H1 (cell line): ENCODE measurements at places on chromosomes 3 and 15. TPM values are rescaled to one million over a fixed set of nuclear protein-coding genes. Genes with fewer than 3 reads are reported as not detected.

DNA sequence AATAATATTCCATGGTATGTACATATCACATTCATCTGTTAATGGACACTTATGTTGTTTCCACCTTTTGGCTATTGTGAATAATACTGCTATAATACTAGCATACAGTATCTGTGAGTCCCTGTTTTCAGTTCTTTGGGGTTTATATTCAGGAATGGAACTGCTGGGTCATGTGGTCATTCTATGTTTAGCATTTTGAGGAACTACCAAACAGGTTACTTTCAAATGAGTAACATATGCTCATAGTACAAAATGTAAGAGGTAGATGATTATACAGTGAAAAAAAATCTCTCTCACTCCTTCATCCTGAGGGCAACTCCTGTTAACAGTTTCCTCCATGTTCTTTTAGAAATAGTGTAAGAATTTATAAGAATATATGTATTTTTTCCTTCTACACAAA is 162.2 kb downstream of the PLD1 start:
- no peak overlapping the region for H3K4me3 ChIP-seq
- no peaks in the 10 kb centered on the region for H3K27me3 ChIP-seq
- H3K4me1 ChIP-seq: no peaks in the 10 kb centered on the region
- no peak for DNase-seq
- no peaks in the 10 kb centered on the region for H3K36me3 ChIP-seq
- no peak overlapping the region for H3K27ac ChIP-seq

GRCh38 chr3:104604326-104605010 is 762.2 kb upstream of the ALCAM start:
- no peak overlapping the region for H3K27ac ChIP-seq
- no peak for DNase-seq
- no peaks in the 10 kb centered on the region for H3K4me1 ChIP-seq
- no peak overlapping the region for H3K4me3 ChIP-seq

DNA sequence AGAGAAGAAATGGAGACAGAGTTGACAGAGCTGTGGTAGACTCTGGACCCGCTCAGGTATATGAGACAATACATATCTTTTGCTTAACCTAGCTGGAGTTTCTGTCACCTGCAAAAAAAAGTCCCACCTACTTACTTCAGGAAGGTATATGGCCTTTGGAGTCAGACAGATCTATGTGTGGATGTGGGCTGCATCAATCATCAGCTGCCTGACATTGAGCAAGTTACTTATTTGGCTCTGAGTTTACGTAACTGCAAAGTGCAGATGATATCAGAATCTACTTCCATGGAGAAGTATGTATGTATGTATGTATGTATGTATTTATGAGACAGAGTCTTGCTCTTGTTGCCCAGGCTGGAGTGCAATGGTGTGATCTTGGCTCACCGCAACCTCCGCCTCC is 124.3 kb downstream of the MYLK start:
- no peak overlapping the region for H3K27ac ChIP-seq
- no peaks in the 10 kb centered on the region for H3K27me3 ChIP-seq
- no peaks in the 10 kb centered on the region for H3K4me1 ChIP-seq

Gene SST
- total RNA-seq: 1.3 TPM in 1 of 2 replicates, not detected in the other

DNA sequence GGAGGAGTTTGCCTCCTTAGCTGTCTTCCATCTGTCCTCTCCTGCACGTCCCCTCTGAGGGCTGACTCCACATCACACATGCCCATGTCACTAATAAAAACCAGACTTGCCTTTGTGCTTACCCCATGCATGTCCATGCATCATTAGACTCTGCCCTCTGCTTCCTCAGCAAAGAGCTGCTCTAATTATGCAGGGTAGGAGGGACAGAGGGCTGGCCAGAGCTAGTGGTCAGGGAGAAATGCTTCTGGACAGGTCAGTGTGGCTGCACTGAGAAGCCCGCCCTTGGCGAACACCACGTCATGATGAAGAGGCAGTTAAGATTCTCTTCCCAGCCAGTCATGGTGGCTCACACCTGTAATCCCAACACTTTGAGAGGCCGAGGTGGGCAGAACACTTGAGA is 8.9 kb downstream of the CA12 start:
- H3K27ac ChIP-seq: no peak overlapping the region
- H3K36me3 ChIP-seq: no peaks in the 10 kb centered on the region
- DNase-seq: no peak

DNA sequence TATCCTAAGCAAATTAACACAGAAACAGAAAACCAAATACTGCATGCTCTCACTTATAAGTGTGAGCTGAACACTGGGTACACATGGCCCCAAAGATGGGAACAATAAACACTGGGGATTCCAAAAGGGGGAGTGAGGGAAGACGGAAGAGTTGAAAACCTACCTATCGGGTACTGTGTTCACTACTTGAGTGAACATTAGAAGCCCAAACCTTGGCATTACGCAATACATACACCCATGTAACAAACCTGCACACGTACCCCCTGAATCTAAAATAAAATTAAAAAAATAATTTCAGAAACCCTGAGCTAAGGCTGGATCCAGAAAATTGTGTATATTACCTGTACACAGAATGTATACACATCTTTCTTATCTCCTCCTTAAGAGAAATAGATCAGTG is 42.8 kb upstream of the C3orf70 start:
- DNase-seq: no peak
- no peak overlapping the region for H3K27ac ChIP-seq
- H3K4me1 ChIP-seq: no peaks in the 10 kb centered on the region
- no peaks in the 10 kb centered on the region for H3K27me3 ChIP-seq

DNA sequence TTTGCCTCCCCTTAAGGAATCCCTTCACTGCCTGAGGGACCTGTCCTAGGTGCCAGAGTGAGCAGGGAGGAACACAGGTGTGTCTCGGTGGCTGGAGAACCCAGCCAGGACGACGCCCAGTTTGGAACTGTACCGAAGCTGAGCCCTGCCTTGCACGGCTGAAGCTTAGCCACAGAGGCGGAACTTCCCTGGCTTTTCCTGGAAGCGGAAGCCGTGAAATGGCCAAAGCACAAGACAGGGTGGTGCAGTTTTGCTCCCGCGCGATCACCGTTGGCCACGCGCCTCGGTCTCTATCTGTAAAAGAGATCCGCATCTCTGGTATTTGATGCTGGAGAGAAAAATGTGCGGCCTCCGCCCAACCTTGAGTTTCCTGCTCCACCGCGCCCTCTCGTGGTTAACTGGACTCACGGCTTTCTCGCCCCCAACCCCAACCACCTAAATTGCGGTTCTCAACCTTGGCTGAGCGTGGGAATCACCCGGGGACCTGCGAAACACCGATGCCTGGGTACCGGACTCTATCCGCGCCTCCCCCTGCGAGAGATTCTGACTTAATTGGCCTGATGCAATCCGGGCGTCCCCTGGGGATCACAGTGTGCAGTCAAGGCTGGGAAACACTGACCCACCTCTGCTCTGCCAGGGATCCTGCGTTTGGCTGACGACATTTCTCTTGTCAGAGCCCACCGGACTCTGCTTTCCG is 70.7 kb upstream of the ABHD2 start:
- H3K4me1 ChIP-seq: peaks cover 12% of the 10 kb centered on the region
- no peak overlapping the region for H3K27ac ChIP-seq
- H3K4me3 ChIP-seq: no peak overlapping the region; the same call in 1 of the 2 replicates
- H3K27me3 ChIP-seq: no peaks in the 10 kb centered on the region
- DNase-seq: peak; percentile 65
- no peaks in the 10 kb centered on the region for H3K36me3 ChIP-seq

- no peaks in the 10 kb centered on the region for H3K36me3 ChIP-seq
- no peak overlapping the region for H3K27ac ChIP-seq
- peaks cover 16% of the 10 kb centered on the region for H3K4me1 ChIP-seq
- no peaks in the 10 kb centered on the region for H3K27me3 ChIP-seq
- H3K4me3 ChIP-seq: no peak overlapping the region
Measured at GRCh38 chr15:101123222-101123910, 128.5 kb downstream of the CHSY1 start.

Gene AADAC
- total RNA-seq: not detected in 2 replicates

GRCh38 chr15:67161412-67161811 is 93.0 kb downstream of the AAGAB start:
- no peak for DNase-seq
- H3K27ac ChIP-seq: no peak overlapping the region
- no peaks in the 10 kb centered on the region for H3K36me3 ChIP-seq
- H3K4me3 ChIP-seq: no peak overlapping the region
- peaks cover 13% of the 10 kb centered on the region for H3K4me1 ChIP-seq
- no peaks in the 10 kb centered on the region for H3K27me3 ChIP-seq

- H3K4me1 ChIP-seq: no peaks in the 10 kb centered on the region
- DNase-seq: no peak
- no peaks in the 10 kb centered on the region for H3K27me3 ChIP-seq
- no peaks in the 10 kb centered on the region for H3K36me3 ChIP-seq
- H3K4me3 ChIP-seq: no peak overlapping the region
Measured at GRCh38 chr15:95405447-95405846, 925.1 kb upstream of the NR2F2 start.

DNA sequence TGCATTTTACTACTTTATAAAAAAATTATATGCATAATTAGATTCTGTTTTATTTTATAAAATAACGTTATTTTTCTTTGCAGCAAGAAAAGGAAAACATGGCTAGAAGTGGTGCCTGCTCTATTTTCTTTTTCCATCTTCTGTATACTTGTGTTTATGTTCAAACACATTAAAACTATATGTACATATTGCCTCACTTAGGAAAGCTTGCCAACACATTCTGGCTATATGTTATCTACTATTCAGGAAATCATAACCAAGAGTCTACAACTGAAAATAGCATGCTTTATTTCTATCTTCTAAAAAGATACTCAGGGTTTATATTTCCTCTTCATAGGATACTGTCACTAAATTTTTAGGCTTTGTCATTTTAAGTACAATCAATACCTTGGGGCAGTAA is 90.2 kb upstream of the KCNMB2 start:
- H3K27me3 ChIP-seq: no peaks in the 10 kb centered on the region
- no peak overlapping the region for H3K4me3 ChIP-seq
- H3K4me1 ChIP-seq: no peaks in the 10 kb centered on the region
- no peak overlapping the region for H3K27ac ChIP-seq
- DNase-seq: no peak

GRCh38 chr3:193960487-193961274 is 175.3 kb upstream of the HES1 start:
- H3K4me3 ChIP-seq: no peak overlapping the region
- H3K36me3 ChIP-seq: no peaks in the 10 kb centered on the region
- H3K4me1 ChIP-seq: peaks cover 4% of the 10 kb centered on the region
- H3K27ac ChIP-seq: no peak overlapping the region
- no peak for DNase-seq

DNA sequence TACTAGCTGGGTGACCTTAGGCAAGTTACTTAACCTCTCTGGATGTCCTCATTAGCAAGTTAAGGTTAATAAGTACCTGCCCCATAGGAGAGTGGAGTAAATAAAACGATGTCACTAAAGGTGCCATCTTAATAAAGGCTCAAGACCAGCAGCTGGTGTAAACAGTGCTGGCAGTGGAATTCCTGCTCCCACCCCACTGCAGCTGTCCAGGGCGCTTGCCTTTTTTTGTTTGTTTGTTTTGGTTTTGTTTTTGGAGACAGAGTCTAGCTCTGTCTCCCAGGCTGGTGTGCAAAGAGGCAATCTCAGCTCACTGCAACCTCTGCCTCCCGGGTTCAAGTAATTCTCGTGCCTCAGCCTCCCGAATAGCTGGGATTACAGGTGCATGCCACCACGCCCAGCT is 28.9 kb downstream of the IDH3A start:
- H3K36me3 ChIP-seq: no peaks in the 10 kb centered on the region
- no peak overlapping the region for H3K27ac ChIP-seq
- H3K4me1 ChIP-seq: no peaks in the 10 kb centered on the region
- no peak overlapping the region for H3K4me3 ChIP-seq

GRCh38 chr15:52789601-52790168 is 451 bp downstream of the ONECUT1 start:
- peak overlapping the region; percentile 62 for H3K4me3 ChIP-seq

Gene ZMYND10
- 0.54 and 0.56 TPM in 2 replicates for total RNA-seq

Gene SYNPR
- total RNA-seq: 0.54 and 0.99 TPM in 2 replicates

GRCh38 chr3:145900056-145900829 is 260.7 kb downstream of the PLOD2 start:
- no peaks in the 10 kb centered on the region for H3K4me1 ChIP-seq
- no peak for DNase-seq
- no peak overlapping the region for H3K27ac ChIP-seq

Gene HTR3E
- total RNA-seq: not detected in 2 replicates

- H3K27me3 ChIP-seq: no peaks in the 10 kb centered on the region
- no peak overlapping the region for H3K4me3 ChIP-seq
- DNase-seq: no peak
- peaks cover 2% of the 10 kb centered on the region for H3K4me1 ChIP-seq
- H3K27ac ChIP-seq: no peak overlapping the region
Measured at GRCh38 chr15:53837263-53837662, 77.8 kb upstream of the WDR72 start.

Gene ZIC1
- 1.5 and 2.2 TPM in 2 replicates for total RNA-seq

DNA sequence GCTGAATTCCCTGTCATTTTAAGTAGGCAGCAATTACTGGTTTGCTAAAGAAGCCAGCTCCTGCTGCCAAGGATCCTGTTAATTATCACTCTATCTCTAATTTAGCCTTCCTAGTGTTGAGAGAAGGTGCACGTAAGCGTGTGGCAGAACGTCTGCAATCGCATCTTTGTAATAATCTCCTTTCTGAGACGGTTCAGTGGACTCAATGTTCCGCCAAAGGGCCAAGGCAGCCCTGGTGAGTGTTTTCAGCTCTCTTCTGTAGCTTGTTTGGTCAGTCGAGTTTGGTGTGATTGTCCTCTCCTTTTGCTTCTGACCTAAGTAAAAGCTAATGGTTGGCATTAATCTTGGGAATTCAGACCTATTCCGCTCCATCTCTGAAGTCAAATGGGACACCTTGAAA is 24.2 kb downstream of the MITF start:
- DNase-seq: no peak
- no peaks in the 10 kb centered on the region for H3K27me3 ChIP-seq
- H3K27ac ChIP-seq: no peak overlapping the region
- H3K36me3 ChIP-seq: no peaks in the 10 kb centered on the region
- no peak overlapping the region for H3K4me3 ChIP-seq

DNA sequence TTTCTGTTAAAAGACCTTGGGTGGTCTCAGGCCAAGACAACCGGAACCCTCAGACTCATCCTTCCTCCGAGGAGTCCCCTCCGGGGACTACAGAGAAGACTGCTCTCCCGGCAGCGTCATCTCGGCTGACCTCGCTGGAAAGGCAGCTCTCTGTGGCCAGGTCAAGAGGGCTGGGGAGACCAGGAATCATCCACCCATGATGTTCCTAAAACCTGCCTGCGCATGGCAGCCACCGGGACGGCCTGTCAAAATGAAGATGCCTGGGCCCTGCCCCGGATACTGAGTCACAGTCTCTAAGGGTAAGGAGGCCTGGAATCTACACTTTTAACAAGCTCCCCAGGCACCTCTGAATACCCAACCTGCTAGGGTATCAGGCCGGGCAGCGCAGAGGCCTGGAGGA is 78.6 kb downstream of the RPN1 start:
- H3K4me3 ChIP-seq: no peak overlapping the region
- peaks cover 6% of the 10 kb centered on the region for H3K4me1 ChIP-seq
- H3K27me3 ChIP-seq: no peaks in the 10 kb centered on the region
- no peaks in the 10 kb centered on the region for H3K36me3 ChIP-seq
- DNase-seq: no peak
- H3K27ac ChIP-seq: no peak overlapping the region

Gene ADAMTS7
- total RNA-seq: 43.1 and 45.2 TPM in 2 replicates

Gene P2RY1
- total RNA-seq: 25.2 and 28.3 TPM in 2 replicates

DNA sequence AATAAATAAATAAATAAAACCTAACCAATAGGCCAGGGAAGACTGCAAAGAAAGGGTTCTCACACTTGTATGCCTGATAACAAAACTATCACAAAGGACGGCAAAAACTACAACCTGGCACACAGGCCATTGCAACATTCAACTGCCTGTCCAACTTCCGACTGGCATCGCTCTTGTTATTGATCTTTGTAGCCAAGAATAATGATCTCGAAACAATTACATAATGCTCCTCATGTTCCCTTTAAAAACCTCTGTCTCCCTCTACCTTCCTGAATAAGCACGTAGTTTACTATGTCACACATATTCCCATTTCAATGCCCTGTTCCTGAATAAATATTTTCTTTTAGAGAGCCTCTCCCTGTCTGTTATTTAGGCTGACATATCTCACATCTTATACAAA is 74.3 kb downstream of the B3GNT5 start:
- DNase-seq: no peak
- no peak overlapping the region for H3K27ac ChIP-seq
- no peak overlapping the region for H3K4me3 ChIP-seq
- H3K27me3 ChIP-seq: no peaks in the 10 kb centered on the region
